ENCODE measurements at places on chromosomes 6 and 20. TPM values are rescaled to one million over a fixed set of nuclear protein-coding genes. Genes with fewer than 3 reads are reported as not detected.

Gene KCNQ2
- not detected for total RNA-seq

Gene ELOVL2
- 0.04 TPM for total RNA-seq

Gene PRL
- not detected for total RNA-seq

Gene PSMB1
- total RNA-seq, result 117 TPM

Gene TRERF1
- total RNA-seq, result 7.3 TPM

Gene DNAAF9
- 6.3 TPM for total RNA-seq

Gene CITED2
- total RNA-seq, result 27.3 TPM

Gene TNF
- 0.24 TPM for total RNA-seq

Gene FAM83C
- 39.1 TPM for total RNA-seq

Gene C4A
- total RNA-seq, result 2.9 TPM

Gene OOEP
- total RNA-seq, result 0.36 TPM

Gene BMP2
- 3.5 TPM for total RNA-seq

Gene ENPP1
- 0.36 TPM for total RNA-seq

Gene C6orf15
- not detected for total RNA-seq

Gene SPATA2
- total RNA-seq, result 4.1 TPM

Gene LTB
- 1.1 TPM for total RNA-seq

Gene OPRM1
- not detected for total RNA-seq

Gene PRSS16
- total RNA-seq, result 7.7 TPM

Gene MEI4
- total RNA-seq, result not detected

Gene MKKS
- 11.8 TPM for total RNA-seq

Gene PTK7
- total RNA-seq, result 37.3 TPM

Gene CRISP3
- 8.1 TPM for total RNA-seq

Gene LKAAEAR1
- total RNA-seq, result 0.36 TPM

Gene STMND1
- not detected for total RNA-seq

Gene FAM209B
- 0.44 TPM for total RNA-seq

Gene PSORS1C2
- 0.40 TPM for total RNA-seq

Gene ADGRG6
- 14.2 TPM for total RNA-seq

Gene SYNDIG1
- total RNA-seq, result 0.08 TPM

Gene POU3F2
- not detected for total RNA-seq

Gene PAK5
- 0.52 TPM for total RNA-seq

Gene SPEF1
- not detected for total RNA-seq

Data from esophagus mucosa (tissue), 1 donor.